ENCODE measurements at places on chromosomes 4 and X.

DNA sequence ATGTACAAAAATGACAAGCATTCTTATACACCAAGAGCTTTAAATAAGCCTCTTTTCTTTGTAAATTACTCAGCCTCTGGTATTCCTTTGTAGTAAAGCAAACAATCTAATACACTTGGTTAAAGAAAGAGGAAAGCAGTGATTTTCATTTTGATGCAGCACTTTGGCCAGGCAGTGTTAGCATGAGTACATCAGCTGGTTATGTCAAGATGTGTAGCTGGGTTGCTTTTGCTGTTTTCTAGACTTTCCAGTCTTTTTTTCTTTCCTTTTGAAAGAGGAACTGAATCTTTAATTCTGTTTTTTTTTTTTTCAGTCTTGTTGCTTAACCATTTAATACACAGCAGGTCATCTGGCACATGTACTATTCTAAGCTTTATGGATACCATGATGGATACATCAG lies 167.1 kb upstream of the AADAT start:
- no peak for DNase-seq

DNA sequence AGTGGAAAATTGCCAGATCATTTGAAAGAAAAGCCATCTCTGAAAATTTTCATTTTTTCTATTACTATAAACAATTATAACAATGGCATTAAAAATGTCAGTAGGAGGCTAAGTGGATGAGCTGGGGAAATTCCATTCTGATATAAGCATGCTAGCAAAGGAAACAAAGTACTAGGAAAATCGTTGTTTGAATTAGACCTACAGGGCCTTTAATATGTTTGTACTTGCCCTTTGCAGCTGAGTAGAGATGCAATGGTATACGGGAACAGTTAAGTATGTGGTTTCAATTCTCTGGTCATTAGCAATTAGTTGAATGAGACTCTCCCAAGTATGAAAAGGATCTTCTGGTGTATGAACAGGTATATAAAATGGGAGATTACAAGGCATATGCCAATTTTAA lies 452.2 kb downstream of the PCDH11X start:
- DNase-seq, result no peak

DNA sequence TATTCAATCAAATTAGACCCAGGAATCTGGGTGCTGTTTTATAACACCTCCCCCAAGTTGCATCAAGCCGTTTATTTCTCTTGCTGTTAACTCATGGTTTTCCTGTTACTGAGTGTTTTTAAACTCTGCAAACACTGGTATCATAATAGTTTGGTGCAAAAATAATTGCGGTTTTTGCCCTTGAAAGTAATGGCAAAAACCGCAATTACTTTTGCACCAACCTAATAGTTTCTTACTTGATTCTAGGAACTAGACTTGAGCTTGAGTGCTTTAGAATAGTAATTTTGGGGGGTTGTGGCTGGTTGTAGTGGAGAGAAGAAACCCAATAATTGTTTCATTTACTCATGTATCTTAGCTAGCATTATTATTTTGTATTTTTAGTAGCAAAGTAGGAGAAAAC lies 156.6 kb downstream of the FHIP1A start:
- no peak for DNase-seq

DNA sequence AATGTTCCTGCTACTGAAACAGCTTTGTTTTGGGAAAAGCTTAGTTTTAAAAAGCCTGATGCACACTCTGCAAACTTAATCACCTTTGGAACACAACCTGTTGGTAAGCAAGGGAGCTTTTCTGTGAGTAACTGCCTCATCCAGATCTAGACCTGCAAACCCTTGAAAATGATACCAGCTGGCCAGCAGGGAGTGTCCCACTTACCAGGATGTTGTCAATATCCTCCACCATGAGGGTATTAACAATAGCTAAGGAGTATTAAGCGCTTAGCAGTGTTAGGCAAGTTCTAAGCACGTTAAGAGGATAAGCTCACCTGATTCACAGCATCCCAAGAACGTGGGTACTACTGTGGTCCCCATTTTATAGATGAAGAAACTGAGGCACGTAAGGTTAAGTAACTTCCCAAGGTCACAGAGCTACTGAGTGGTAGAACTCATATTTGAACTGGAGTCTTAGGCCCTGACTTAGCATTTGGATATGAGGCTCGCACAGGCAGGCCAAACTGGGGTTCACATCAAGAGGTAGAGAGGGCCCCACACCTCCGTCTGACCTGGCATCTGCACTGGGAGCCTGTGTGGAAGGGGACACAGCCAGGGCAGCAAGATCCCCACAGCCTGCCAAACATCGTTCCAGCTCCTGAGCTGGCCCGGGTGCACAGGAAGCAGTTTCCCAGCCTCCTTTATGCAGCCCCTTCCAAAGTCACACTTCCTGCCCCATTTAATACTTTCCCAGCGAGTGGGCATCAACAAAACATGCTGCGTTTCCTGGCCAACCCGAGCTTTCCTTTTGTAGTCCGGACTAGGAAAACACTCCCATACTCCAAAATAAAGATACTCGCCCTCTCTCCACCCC lies 32.7 kb downstream of the IRF2 start:
- DNase-seq, result no peak

DNA sequence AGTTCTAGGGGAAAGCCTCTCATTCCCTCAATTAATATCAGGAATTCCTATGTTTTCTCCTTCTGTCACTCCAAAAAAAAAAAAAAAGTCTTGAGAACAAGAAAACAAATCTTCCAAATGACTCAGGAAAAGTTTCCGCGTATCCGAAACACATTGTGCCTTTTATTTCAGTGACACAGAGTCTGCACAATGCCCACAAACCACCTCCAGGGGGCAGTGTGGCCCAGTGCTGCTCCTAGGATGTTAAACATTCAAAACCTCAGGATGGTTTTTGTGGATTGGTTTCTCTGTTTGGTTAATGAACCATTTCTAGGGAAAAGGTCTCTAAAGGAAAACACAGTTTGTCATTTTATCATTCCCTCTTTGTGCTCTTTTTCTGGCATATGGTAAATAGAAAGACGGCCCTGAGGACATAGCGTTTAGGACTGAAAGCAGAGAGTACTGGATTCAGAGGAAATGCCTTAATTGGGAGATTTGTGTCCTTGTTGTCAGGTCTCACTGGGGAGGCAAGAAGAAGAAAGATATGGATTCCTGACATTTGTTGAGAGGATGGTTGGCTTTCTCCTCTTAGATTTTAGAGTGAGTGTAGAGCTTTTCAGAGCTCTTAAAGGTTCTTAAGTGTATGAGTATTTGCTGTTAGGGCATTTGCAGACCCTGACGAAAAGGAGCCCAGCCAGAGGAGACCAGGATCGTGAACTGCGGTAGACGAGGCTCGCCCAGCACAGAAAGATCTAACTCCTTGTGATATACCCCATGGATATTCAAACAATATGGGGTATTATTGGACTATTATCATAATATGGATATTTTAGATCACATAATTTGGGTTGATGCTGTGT lies 65.7 kb upstream of the MAP9 start:
- DNase-seq, result no peak

DNA sequence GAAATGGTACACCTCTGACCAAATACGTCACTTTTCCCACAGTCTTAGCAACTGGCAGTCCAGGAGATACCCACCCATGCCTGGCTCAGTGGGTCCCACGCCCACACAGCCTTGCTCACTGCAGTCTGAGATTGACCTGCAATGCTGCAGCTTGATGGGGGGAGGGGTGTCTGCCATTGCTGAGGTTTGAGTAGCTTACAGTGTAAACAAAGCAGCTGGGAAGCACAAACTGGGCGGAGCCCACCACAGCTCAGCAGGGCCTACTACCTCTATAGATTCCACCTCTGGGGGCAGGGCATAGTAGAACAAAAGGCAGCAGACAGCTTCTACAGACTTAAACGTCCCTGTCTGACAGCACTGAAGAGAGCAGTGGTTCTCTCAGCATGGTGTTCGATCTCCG lies 52.7 kb downstream of the AMER1 start:
- no peak for DNase-seq

GRCh38 chrX:20252381-20253231 lies 14.1 kb downstream of the RPS6KA3 start:
- DNase-seq, result no peak

- DNase-seq, result no peak
Observed at GRCh38 chrX:105307762-105308161, 87.3 kb upstream of the TEX13A start.

DNA sequence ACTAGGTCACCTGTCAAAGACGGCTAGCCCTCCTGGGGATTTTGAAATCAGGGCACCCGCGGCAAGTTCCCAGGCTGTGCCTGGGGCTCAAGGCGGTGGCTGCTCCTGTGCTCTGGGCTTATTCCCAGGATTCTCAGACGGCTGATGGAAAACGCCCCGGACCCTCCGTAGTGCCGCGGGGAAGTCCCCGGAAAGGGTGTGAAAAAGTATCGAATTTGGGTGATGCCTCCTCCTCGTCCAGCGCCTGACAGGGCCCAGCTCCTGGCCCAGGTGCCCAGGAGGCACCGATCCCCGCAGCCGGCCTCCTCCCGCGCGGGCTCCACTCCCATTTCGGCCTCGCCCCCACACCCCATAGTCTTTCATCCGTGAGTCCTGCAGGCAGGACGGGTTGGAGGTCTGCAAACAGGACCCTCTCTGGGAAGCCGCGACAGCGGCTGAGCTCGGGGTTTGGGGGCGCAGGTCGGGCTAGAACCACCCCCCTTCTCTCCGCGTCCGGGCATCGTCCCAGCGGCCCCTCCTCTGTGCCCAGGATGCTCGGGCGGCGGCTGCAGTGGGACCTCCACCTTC lies 1.1 kb upstream of the NSG1 start:
- DNase-seq, result no peak

GRCh38 chr4:28479666-28480065 lies 1619.0 kb downstream of the STIM2 start:
- DNase-seq, result no peak

GRCh38 chr4:4374388-4375098 lies 12.4 kb upstream of the NSG1 start:
- no peak for DNase-seq

DNA sequence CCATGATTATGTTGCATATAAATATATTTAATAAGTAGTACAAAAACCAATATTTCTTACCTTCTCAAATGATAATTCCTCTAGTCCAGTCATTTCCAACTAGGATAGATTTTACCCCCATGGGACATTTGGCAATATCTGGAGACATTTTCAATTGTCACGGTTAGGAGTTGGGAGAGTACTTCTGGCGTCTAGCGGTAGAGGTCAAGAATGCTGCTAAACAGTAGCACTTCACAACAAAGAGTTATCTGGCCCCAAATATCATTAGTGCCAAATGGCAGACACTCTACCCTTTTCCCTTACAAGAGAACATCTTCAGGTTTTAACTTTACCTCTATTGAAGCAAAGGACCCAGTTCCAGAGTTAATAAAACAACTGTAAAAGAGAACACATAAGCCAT lies 168.1 kb downstream of the FAT4 start:
- no peak for DNase-seq

DNA sequence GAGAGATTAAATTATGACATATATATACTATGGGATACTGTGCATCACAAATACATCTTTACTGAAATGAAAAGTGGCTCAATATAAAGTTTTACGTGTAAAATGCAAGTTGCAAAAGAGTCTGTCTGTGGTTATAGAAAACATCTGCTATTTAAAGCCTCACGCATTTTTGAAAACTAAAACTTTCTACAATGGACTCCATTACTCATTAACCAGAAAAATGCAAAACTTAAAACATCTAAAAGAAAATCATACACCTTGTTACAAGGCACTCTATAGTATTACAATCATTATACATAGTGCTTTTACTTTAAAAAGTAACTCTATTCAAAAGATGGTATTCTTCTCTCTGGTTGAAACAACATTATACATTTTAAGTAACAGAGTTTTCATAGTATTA lies 755.6 kb downstream of the DMD start:
- DNase-seq, result no peak

- DNase-seq, result no peak
Observed at GRCh38 chrX:153719238-153719637, 4.9 kb downstream of the BCAP31 start.

DNA sequence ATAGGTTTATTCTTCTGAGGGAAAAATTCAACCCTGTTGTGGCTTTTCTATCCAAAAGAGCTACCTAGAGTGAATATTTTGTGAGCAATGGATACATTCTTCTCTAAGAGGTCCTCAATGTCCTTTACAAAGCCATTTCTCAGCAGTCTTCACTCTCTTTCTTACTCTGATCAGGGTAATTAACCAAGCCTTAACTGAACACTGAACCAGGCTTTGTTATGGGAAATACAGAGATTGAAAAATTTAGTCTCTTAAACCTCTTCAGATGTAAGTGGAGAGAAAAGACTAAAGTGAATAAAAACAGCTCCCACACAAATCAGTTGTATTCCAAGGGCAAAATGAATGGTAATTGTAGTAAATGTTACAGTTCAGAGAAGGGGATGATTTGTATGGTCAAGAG lies 353.5 kb downstream of the CHIC1 start:
- DNase-seq, result no peak

DNA sequence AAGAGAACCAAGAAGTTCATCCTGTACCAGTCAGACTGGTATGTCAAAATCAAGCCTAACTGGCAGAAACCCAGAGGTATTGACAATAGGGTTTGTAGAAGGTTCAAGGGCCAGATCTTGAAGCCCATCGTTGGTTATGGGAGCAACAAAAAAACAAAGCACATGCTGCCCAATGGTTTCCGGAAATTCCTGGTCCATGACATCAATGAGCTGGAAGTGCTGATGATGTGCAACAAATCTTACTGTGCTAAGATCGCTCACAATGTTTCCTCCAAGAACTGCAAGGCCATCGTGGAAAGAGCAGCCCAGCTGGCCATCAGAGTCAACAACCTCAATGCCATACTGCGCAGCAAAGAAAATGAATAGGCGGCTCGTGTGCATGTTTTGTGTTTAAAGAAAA lies 172.7 kb upstream of the MED14 start:
- DNase-seq, result no peak

DNA sequence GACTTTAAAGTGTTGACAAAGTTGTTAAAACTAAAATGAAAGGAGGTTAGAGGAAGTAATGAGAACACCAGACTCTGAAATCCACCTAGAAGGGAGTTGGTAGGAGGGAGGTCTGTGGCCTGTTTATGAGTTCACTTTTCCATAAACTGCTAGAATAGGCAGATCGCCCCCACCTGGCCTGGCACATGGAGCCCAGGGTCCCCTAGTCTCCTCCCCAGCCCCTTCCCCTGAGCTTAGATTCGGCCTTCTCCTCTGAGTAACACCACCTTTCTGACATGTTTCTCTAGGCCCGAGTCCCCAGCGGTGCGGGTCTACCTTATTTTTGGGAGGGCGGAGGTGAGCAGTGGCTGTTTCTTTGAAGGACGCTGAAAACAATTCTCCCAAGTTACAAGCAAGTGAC lies 54.5 kb upstream of the FAT1 start:
- DNase-seq, result no peak

- DNase-seq, result no peak
Observed at GRCh38 chr4:173536808-173537429, 6.9 kb upstream of the HAND2 start.
